ENCODE measurements at places on chromosomes 2 and 18.

DNA sequence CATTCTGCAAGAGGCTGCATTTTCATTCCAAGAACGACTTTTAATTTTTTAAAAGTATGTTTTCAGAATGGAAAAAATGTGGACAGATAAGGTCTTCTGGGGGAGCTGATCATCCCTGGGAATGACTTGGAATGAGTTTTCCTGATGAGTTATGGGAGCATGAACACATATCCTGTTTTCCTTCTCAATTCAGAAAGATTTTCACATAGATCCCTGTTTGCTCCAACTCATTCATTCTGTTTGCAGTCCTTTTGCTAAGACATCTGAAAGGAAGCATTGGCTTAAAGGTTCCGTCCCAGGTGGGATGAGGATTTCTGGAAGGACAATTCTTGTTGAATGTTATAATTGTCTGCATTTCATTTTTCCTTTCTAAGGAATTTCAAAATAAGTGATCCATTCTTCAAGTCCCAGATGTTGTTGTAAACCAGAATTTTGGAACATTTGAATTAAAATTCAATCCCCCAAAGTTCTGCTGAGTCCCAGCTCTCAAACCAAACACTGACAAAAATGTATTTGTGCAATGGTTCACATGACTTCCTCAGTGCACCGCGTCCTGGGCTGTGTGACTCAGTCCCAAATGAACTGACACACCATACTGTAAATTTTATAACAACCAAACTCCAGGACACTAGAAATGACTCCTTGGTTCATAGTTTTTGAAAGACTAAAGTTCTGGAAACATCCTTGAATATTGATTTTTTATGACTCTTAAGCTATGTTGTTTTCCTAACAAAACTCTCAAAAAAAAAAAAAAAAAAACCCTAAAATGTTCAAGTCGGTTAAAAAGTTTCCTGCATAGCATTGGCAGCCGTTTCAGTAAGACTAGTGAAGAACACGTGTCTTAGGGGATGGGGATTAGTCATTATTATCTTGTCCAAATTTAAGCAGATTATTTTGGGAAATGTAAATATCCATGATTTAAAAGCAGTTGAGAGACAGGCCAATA is 281.8 kb upstream of the TCF4 start:
- no peak for DNase-seq

GRCh38 chr2:133755480-133756300 is 187.4 kb upstream of the NCKAP5 start:
- DNase-seq = no peak

DNA sequence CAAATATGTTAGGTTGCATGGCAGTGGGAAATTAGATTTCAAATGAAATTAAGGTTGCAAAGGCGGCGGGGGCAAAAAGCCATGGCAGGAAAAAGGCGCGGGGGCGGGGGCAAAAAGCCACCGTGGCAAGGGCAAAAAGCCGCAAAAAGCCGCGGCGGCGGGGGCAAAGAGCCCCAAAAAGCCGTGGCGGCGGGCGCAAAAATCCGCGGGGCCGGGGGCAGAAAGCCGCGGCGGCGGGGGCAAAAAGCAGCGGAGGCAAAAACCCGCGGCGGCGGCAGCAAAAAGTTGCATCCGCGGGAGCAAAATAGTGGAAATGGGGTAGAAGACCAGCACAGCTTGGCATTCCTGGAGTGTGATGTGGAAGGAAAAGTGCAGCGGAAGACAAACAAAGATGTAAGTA is 417.1 kb downstream of the ANKRD30B start:
- DNase-seq = peak; percentile 0

DNA sequence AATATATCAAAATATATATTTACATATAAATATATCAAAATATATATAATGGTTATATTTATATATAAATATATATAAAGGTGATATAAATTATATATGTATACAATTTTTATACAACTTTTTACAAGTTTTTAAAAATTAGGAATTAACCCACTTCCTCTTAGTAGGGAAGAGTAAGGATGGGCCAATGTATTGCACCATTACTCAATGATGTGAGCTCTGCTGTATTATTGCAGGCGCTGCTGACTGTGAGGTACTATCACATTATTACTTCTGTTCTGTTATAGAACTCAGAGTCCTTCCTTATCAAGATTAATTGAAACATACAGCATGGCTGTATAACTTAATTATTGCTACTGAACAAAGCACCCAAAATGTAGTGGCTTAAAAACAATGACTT is 46.0 kb downstream of the CCDC195 start:
- no peak for DNase-seq

DNA sequence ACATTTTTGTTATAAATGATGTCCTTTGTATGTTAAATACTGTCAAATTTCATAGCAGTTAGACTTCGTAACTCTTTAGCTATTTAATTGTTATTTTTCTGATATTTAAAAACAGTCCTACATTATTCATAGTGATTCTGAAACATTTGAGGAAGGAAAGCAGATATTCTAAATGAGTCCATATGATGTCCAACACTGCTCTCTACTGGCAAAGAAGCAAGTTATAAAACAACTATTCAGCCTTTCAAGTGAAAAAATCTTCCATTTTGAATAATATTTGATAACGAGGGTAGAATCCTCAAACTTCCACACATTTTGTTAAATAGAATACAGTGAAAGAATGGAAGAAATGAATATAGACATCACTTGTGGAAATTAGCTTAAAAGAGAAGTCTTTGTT is 220.8 kb downstream of the GULP1 start:
- peak; percentile 78 for DNase-seq

GRCh38 chr18:519019-519879 is 18.7 kb upstream of the COLEC12 start:
- DNase-seq = peak; percentile 88

DNA sequence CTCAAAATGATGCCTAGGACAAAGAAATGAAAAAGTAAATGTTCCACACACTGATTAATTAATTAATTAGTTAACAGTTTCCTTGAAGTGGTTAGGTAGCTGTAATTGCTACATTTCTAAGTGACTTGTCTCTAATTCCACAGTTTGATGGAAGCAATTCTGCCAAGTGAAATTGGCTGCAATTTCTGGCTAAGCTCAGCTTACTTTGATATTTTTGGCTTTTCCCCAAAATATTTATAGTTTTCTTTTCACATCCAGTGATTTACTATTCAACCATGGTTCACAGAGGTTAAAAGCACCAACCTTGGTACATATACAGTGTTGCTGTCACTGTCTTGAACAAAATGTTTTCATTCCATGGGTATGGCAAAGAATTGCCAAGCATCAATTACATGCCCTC is 459.5 kb upstream of the CDH20 start:
- no peak for DNase-seq

DNA sequence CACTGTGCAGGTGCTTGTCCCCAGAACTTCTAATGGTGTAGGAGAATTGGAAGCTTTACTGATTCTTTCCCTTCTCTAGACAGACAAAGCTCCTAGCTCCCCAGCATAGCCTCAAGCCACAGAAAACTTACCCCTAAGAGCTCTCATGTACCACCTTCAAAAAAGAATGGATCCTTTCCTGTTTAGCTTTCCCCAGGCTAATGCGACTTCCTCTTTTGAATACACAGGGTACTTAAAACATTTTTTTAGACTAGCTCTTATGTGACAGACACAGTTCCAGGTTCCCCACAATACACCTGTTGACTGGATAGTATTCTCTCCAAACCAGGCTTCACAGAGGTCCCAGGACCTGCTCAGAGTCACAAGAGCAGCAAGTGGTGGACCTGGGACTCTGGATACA is 8.3 kb downstream of the CTAGE1 start:
- DNase-seq = peak; percentile 3

DNA sequence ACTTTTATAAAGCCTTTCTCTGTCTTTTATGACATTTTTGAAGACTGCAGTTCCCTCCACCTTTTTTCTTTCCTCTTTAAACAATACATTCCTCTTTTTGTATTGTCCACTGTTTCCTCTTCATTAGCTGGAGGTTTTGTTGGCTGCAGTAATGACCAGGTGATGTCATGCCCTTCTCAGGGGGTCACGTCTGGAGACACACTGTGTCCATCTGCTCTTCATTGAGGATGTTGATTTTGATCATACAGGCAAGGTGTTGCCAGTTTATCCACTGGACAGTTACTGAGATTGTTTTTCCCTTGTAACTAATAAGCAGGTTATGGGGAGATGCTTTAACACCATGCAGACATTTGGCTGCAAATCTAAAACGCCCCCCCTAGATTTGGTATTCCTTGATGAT is 19.8 kb downstream of the ZNF407 start:
- no peak for DNase-seq

DNA sequence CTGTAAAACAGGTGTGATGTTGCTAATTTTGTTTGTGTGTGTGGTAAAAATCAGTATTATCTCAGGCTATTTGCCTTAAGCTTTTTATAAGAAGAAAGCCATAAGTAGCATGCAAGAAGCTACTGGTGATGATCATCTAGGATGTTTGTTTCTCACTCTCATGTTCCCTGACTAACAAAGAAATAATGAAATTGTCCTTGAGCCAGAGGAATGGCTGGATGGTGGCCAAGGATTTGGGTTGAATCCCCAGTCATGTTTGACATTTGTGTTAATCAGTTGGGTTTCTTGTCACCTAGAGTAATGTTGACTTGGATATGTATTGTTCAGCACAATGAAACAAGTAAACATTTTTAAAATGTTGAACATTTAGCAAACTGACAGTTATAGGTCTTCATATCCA is 496.8 kb upstream of the ZEB2 start:
- DNase-seq = no peak

GRCh38 chr2:144351687-144352086 is 168.2 kb downstream of the ZEB2 start:
- DNase-seq = no peak

DNA sequence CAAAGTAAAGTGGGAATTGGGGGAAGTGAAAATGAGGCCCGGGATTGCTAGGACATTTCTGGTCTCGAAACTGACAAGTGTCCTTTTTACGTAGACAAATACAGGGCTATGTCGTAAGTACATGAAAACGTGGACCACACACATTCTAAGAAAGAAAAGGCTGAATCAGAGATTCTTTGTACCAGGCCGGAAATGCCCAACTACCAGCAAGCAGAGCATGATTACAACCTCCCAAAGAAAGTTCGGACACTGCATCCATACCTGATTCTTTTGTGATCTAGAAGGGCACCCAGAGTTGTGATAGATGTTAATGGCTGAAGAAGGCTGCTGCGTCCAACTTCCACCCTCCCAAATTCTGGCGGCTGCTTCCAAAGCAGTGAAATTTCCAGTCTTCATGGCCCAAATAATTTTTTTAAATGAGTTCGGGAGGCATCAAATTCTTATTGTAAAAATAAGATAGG is 1.7 kb downstream of the RBMS1 start:
- no peak for DNase-seq

DNA sequence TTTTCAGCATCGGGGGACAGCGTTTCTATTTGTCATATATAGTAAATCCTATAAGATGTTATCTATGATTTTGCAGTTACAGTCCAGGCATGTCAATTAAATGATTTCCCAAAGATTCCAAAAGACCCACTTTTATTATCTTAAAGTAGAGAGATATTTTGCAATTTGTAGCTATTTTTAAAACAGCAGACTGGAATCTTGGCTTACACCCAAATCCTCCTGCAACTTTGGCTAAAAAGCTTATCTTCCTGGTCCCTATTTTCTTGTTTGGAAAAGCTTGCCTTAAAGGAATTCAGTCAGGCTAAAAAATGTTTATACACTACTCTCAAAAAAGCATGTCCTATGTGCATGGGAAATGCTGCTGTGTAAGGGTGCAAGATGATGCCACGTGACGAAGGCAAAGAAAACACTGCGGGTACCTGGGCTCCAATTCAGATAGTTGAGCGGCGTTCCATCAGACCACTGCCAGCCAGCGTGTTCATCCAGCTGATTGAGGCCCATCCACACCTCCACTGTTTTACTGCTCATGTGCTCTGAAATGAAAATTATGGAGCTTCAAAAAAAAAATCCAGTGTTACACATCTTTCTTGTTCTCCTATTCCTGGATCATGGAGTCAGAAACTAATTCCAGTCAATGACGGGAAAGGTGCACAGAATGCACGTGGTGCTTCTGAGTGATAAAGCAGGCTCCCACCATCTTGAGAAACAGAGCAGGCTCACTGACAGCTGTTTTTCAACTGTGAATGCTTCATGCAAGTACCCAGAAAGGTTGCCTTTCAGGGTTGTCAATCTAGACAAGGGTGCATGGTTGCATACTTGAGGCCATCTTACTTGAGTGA is 33.8 kb downstream of the PLA2R1 start:
- no peak for DNase-seq

DNA sequence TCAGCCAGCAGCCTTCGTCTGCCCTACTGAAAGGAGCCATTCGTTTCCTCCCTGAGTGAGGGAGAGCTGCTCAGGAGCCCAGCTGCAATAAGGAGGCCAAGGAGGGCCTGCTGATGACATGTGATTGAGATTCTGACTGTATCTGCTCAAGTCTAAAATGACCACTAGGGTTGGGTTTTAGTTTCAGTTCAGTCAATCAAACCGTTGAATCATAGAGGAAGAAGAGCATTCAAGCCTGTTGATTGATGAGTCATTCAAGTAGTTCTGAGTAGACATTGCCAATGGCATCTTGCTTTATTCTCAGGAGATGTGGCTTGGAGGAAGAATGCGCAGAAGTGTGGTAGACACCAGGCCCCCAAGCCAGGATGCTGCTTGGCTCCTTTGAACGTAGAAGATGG is 19.9 kb upstream of the BCL2L11 start:
- peak; percentile 20 for DNase-seq

- DNase-seq = no peak
Observed at GRCh38 chr2:51846796-51847195, 814.9 kb upstream of the NRXN1 start.

DNA sequence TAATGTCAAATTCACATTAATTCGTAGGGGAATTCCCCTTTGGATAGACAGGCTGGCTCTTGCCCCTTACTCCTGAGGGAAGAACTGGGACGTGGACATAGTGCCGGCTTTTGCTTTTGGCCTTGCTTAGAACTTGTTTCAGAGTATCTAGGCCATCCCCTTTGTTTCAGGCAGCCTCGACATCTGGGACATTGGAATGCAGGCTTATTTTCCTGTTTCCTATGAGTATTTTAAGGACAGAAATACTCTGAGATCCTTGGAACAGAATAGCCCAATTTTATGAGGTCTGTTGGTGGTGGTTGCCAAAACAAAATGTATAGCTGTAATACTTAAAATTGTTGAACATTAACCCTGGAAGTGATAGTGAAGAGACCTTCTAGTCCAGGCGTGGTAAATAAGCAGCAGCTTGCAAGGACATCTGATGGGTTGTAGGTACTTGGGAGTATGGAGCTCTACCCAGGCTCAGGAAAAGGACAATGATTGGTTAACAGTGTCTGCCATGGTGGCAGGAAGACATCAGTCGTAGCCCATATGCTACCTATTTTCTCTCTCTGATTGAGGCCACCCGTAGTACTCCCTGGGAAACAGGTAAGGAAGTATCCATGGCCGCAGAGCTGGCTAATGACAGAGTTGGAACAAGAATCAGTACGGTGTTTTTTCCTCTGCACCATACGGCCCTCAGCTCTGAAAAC is 112.4 kb downstream of the CDK15 start:
- DNase-seq = no peak

DNA sequence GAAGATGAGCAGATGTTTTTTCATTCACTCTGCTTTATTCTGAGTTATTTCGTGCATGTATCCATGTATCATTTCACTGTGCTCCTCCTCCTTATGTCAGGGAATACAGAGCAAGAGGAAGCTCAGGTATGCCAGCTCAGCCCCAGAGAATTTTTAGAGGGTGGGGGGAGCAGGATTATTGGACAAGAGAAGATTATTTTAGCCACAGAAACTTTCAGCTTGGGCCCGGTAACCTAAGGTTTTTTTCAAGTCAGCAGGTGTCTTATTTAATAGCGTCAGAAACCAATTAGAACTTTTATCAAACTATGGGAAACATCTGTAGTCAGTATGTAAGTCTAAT is 232.9 kb upstream of the SIX3 start:
- DNase-seq = no peak

- DNase-seq = no peak
Observed at GRCh38 chr18:75406491-75407445, 20.7 kb downstream of the SMIM21 start.

GRCh38 chr2:120669971-120670370 is 65.7 kb upstream of the GLI2 start:
- DNase-seq = no peak
